ENCODE measurements at places on chromosomes 11 and 22.

GRCh38 chr11:73651661-73652045 is 5.3 kb downstream of the PLEKHB1 start:
- no peak for DNase-seq

- DNase-seq, result no peak
These were observed 6.2 kb downstream of the PYGM start for GRCh38 chr11:64753380-64754123.

GRCh38 chr11:78244546-78245255 is 56.0 kb downstream of the USP35 start:
- no peak for DNase-seq

GRCh38 chr11:119496469-119496868 is 73.5 kb upstream of the THY1 start:
- DNase-seq, result no peak
